OCI-M1 (cell line): ENCODE measurements at places on chromosomes 6 and 20.

GRCh38 chr6:81517455-81517854, 235.0 kb downstream of the TENT5A start:
- DNase-seq: no peak

GRCh38 chr6:41214559-41215238, 13.4 kb upstream of the TREML4 start:
- no peak for DNase-seq

DNA sequence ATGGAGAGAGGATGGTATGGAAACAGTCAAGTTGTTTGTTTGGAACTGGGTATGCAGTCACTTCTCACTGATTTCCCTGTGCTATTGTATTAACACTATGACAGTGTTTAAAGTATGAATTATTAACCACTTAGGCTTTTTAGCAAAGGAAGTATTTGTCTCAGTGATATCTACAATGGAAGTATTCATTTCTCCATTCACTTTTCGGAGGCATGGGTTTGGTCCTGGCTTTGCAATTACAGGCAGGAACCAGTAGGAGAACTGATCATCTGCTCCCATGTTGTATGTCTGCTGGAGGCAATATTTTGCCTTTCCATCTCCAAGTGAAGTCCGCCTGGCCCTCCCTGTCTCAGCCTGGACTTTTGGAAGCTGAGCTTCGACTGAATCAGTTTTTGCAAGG, 30.6 kb upstream of the EXOC2 start:
- DNase-seq: no peak

- peak; percentile 54 for DNase-seq
Observed at GRCh38 chr6:29647927-29648642, 8.8 kb upstream of the MOG start.

- peak; percentile 18 for DNase-seq
Observed at GRCh38 chr6:92541448-92542060, 877.8 kb downstream of the EPHA7 start.

GRCh38 chr6:138007014-138007472, 100.2 kb downstream of the PERP start:
- DNase-seq: peak; percentile 57

GRCh38 chr20:51634257-51634656, 91.7 kb upstream of the NFATC2 start:
- DNase-seq: no peak

- DNase-seq: no peak
Observed at GRCh38 chr6:56356426-56356825, 109.0 kb upstream of the COL21A1 start.

DNA sequence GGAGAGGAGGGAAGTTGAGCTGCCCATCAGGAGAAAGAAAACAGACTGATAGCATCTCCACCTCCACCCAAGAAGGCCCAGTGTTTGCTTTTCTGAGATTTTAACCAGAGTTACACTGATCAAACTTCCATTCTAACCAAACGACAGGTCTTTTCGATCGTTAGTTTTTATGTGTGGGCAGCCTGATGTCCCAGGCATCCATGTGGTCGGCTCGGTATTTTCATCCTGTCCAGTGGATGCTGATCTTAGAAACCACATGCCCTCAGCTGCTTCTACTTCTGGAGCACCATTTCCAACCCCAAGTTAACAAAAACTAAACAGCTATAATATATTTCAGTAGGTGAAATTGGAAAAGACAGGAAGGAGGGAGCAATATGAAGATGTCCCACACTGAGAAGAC, 536.8 kb upstream of the JAG1 start:
- no peak for DNase-seq

DNA sequence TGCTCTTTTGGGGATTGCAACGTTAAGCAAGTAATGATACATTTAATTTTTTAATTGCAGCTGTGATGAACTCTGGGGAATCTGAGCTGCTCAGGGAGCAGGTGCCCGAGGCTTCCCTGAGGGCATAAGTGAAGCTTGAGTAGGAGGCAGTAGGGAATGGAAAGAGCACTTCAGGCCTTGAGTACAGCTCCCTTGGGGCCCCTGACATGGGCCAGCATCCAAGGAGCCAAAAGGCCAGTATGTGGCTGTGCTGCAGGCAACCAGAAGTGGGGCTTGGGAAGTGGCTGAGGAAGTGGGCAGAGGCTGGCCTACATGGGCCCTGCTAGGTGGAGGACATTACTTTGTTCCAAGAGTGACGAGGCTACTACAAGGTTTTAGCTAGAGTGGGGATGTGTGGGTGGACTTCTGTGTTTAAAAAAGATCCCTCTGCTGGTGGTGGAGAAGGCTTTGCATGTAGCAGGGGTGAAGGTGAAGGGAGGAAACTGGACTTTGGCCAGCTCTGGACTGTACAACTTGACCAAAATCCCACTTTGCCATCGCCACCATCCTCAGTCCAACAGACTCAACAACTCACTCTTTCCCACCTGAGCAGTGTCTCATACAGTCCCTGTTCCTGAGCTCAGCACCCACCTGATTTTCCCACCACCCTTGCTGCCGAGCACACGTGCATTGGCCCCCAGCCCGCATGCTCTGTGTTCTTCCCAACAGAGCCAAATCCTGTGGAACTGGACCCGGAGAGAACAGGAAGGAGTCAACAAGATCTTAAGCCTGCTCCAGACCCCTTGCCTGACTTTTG, 10.9 kb upstream of the ZNF831 start:
- no peak for DNase-seq

- DNase-seq: no peak
Observed at GRCh38 chr6:5128351-5128750, 43.2 kb downstream of the PPP1R3G start.

- no peak for DNase-seq
Observed at GRCh38 chr6:164882236-164882635, 427.2 kb downstream of the C6orf118 start.

DNA sequence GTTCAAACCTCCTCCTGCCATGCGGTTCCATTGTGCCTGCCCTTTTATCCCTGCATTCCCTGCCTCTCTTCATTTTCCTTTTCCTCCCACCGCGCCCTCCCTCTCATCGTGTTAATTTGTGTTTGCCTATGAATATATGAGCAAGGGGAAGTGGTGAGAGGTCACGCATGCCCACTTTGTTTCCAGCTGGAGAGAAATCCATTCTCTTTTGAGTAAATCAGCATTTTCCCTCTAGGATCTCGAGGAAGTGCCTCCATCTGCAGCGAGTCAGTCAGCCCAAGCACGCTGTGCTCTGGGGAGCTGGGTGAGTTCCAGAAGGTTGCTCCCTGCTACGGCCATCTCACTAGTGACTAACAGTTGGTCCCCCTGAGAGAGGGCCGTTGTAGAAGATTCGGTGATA, 42.9 kb downstream of the CDH26 start:
- DNase-seq: no peak

- DNase-seq: peak; percentile 23
Observed at GRCh38 chr6:139784222-139784769, 409.8 kb upstream of the CITED2 start.

DNA sequence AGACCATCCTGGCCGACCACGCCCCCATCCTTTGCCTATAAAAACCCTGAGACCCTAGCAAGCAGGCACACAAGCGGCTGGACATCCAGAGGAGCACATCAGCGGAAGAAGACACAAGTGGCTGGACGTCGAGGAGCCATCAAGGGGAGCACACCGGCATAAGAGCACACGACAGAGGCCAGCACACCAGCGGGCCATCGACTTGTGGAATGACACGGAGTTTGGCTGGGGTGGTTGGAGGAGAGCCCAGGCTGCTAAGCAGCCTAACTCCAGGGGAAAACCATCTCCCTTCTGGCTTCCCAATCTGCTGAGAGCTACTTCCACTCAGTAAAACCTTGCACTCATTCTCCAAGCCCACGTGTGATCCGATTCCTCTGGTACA, 44.8 kb upstream of the BCLAF1 start:
- DNase-seq: no peak

DNA sequence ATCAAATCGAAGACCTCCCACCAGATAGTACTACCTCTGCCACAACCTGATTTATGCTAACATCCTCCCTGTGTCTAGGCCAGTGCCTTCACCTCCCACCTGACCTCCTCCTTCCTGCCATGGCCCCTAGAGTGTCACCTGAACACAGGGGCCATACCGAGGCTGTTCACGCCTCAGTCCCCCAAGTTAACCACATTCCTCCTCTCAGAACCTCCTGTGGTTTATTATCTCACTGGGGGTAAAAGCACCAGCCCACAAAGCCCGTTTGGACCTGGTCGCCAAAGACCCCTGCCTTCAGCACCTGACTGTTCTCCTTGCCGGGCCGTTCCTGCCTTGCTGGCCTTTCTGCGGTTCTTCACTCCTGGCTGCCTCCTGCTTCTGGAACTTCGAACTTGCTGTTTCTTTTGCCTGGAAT, 13.7 kb downstream of the MAS1 start:
- DNase-seq: no peak

- DNase-seq: no peak
Observed at GRCh38 chr6:142361779-142362750, 60.3 kb downstream of the ADGRG6 start.

- no peak for DNase-seq
Observed at GRCh38 chr6:47026679-47027078, 15.5 kb downstream of the ADGRF1 start.

DNA sequence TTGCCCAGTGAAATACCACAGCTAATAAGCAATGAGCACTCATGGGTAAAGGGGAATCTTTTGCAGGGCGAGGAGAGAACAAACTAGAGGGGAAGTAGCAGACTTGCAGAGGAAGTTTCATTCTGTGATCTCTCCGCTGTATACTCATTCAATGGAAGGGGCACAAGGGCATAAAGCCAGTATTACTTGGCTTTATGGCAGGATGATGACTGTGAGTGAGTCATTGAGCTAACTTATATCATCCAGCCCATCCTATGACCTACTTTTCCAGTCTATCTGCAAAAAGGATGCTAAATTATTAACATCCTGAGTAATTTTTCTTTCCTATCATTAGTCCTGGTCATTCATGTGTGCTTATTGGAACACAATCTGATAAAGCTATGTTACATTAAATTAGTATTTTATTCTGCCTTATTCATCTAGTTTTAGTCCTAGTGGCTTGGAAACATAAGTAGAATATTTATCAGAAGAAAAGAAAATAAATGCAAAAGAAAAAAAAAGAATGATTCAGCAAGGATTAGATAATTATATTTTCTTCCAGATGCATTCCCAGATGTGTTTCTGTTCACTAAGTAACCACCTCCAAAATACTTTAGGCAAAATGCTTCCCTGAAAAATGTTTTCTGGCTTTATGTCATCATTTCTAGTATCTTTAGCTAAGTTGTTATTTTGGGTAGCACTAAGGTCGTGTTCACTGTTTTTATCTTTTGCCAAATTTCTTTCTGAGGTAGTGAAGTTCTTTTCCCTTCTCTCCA, 471.7 kb downstream of the CDKAL1 start:
- no peak for DNase-seq

- DNase-seq: peak; percentile 57
Observed at GRCh38 chr6:6131492-6132109, 124.9 kb upstream of the NRN1 start.

DNA sequence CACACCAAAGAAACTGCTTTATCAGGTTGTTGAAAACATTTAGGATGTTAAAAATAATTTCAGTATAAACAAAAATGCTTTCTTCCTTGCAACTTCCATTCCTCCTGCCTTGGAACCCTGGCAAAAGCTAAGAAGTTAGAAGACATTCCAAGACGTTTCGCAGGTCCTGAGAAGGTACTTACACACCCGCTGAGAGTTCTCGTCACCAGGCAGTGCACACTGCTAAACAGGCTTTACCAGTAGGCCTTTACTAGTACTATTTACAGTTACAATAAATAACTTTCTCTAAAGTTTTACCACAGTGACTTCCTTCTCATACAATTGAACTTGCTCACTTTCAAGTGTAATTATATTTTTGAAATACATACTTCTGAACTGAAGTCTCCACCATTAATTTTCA, 81.4 kb upstream of the RPS6KA2 start:
- DNase-seq: no peak

DNA sequence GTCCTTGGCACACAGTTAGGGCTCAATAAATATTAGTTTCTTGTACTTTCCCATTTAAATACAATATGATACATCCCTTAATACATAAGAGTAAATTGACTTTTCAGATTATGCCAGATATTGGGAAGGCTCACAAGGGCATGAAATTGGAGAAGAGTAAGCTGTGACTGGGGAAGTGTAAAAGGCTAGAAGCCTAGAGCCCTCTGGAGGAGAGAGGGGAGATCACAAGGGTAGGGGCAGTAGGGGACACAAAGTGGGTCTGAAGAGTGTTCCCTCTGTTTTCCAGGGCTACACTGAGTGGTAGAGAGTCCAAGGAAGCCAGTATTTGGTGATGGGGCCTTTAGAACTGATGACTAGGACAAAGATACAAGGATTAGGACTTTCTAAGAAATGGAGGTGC, 562.9 kb upstream of the CHD6 start:
- no peak for DNase-seq

GRCh38 chr6:27890445-27891319, 21.5 kb downstream of the OR2B2 start:
- DNase-seq: peak; percentile 99

- no peak for DNase-seq
Observed at GRCh38 chr6:37871616-37872372, 52.3 kb downstream of the ZFAND3 start.

DNA sequence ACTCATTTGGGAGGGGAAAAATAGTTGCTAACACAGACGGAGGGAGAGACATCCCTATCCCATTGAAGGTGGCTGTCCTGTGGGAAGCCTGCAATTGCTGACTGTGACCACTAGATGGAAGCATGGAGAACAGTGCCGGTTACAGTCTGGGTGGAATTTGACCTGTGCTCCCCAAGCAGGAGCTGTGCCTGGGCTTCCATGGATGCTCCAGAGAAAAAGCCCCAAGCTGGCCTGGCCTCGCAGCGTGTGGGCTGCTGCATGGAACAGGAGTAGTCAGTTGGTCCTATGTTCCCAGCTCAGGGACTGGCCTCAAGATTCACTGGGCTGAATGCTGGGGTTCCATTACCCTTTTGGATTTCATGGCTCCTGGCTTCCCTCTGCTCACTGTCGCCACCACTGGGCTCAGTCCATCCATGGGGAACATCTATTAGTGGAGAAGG, 116.3 kb upstream of the CHD6 start:
- peak; percentile 57 for DNase-seq

DNA sequence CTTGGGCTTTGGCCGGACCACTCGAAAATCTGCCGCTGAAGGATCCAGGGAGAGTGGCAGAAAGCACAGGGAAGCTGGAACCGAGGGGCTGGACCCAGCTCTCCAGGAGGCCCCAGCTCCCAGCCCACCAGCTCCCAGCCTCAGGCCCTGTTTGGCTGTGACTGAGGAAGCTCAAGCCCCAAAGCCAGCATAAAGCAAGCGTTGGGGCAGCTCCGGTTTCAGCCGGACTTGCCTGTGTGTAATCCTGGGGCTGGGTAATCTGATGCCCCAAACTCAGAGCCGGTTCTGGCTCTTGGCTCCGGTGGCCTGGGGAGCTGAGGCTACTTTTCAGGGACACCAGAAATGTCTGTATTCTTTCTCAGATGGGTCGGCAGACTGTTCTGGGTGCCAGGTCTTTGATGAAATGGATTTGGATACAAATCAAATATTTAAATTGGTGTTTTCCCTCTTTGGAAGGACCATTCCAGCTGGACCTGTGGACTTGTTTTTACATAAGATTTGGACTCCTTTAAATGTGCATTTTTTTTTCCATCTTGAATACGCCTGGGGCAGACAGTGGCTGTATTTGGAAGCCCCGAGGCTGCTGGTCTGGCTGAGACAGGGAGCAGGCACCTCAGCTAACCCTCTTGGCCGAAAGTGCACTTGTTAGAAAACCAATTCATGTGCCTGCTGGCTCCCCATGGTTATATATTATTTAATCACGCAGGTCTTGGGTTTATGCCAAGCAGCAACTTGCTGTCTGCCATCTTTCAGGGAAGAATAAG, 29.7 kb downstream of the RPP40 start:
- no peak for DNase-seq

- DNase-seq: no peak
Observed at GRCh38 chr20:37421988-37422387, 76.0 kb downstream of the SRC start.

- no peak for DNase-seq
Observed at GRCh38 chr6:113859349-113860180, 2.4 kb downstream of the MARCKS start.
